ENCODE measurements at places on chromosomes 1 and 21.

DNA sequence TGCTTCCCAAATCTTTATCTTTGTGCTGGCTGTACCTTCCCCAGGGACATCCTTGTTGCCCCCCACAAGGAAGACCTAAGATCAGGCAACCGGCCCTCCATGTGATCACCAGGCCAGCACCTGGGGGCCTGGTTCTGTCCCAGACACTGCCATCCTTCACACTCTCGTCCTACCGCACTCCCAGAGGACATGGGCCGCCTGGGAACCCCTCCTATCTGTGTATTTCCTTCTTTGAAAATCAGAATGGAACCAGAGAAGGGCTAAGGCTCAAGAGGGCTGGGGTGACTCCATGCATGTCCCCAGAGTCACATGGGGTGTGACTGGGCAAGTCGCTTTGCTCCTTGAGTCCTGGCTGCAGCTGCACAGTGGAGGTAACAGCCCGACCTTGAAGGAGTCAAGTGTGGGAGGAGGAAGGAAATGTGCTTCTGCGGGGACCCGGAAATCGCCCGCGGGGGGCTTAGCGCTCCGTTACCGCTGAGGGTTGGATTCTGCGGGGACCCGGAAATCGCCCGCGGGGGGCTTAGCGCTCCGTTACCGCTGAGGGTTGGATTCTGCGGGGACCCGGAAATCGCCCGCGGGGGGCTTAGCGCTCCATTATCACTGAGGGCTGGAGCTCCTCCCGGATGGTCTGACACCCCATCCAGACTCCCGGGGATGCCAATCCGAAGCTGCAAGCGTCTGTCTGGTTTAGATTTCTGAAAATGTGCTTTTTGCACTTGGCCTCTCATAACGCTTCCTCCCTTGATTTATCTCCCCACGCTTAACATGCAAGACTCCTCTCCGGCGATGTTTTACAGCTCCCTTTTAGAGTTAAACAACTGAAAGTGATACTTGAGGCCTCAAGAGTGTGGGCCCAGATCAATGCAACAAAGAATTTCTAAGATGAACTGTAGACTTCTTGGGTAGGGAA is 278.9 kb downstream of the NPHP4 start:
- DNase-seq = no peak

GRCh38 chr1:229224308-229224707 is 46.6 kb upstream of the RAB4A start:
- DNase-seq = no peak

DNA sequence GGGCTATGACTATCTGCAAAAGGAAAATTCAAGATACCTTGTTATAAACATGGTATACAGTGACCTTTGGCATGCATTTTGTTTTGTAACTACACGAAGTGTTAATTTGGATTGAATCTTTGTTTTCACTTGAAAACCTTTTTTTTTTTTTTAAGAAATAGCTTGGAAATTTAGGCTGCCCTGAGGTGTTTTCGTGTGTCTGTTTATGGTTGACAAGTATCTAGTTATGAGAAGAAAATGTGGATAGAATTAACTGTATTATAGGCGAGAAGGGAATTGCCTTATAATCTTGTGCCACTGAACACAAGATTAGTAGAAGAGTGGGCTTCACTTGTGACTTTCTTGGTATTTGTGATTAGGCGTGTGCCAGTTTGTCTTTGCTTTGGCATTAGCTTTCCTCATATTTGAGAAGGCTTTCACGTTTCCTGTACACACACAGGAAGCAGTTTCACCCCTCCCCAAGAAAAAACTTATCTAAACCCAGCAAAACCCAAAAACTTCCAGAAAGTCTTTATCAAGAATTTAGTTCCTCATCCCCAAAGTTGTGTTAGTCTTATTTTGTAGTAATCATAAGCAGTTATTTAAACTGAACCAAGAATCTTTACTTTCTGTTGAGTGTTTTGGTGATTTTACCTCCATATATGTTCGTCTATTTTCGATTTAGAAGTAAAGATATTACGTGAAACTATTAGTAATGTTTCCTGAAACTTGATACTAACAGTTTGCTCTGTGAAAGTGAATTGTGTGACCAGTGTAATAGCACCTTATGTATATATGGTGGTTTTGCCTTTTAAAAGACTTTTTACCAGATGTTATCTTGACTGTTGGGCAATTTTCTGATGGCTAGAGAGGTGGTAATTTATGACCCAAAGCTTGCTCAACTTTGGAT is 3.8 kb downstream of the DYRK1A start:
- no peak for DNase-seq

DNA sequence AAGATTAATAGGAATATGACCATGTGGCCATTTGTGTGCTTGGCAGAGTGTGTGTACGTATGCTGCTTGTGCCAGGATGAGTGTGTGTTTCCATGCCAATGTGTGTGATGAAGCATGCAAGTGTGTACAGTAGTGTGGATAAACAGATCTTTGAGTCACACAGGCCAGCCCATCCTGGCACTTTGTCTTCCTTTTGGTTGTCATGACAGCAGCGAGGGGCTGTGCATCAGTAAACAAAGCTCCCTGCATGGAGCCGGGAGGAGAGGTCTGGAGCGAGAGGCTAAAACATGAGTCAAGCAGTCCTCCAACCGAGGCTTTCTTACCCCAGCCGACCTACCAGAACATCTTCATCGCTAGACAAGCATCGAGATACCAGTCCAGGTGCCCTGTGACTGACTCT is 221.2 kb downstream of the CACNA1E start:
- DNase-seq = no peak

- no peak for DNase-seq
Observed at GRCh38 chr1:231337043-231337471, 595 bp downstream of the EXOC8 start.

GRCh38 chr1:119387858-119388257 is 19.3 kb downstream of the HAO2 start:
- no peak for DNase-seq

DNA sequence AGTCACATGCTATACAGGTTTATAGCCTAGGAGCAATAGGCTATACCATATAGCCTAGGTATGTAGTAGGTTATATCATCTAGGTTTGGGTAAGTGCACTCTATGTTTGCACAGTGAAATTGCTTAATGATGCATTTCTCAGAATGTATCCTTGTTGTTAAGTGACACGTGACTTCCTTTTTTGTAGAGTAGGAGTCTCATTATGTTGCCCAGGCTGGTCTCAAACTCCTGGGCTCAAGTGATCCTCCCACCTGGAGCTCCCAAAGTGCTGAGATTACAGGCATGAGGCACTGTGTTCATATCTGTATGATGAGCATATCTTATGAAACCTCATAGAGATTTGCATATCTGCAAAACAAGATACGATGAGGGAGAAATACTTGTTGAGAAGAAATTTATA is 13.8 kb upstream of the ABCB10 start:
- DNase-seq = no peak

- DNase-seq = no peak
Observed at GRCh38 chr1:106676021-106676420, 380.5 kb upstream of the PRMT6 start.

DNA sequence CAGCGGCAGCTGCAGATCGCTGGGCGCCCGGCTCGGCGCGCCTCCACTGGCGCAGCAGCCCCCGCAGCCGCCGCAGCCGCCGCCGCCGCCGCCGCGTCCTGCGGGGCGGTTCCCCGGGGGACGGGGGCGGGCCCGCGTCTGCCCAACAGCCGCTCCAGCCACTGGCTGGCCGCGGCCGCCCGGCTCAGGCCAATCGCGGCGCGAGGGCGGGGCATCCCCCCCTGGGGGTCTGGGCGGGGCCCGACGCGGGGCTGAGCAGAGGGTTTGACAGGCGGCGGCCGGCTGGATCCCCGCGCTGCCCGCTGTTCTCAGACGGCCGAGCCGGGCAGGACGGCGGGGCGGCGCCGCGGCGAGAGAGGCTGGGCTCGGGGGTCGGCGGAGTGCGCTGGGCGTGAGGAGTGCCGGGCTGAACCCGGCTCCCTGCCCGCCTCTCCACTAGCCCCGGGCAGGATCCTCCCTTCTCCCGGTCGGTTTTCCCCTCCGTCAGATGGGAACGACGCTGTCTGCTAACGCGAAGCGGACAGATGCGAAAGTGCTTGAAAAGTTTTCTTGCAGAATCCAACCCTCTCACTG is at the start of gene GLIS1:
Gene GLIS1 (minus strand): TSS at position 56 of the 573 bp plus-strand sequence. CDS start 1,100 bp downstream, outside the sequence.
- peak; percentile 36 for DNase-seq

DNA sequence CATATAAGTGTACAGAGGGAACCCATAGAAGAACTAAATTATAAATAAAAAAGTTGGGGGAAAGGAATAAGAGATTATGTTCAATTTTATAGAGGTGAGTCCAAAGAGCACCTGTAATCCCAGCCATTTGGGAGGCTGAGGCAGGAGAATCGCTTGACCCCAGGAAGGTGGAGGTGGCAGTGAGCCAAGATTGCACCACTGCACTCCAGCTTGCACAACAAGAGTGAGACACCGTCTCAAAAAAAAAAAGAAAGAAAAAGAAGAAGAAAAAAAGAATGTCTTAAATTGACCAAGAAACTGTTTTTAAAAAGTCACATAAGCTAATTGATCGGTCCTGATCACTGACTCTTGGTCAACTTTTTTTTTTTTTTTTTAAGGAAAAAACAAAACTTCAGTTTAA is 19.1 kb upstream of the ATF3 start:
- no peak for DNase-seq

DNA sequence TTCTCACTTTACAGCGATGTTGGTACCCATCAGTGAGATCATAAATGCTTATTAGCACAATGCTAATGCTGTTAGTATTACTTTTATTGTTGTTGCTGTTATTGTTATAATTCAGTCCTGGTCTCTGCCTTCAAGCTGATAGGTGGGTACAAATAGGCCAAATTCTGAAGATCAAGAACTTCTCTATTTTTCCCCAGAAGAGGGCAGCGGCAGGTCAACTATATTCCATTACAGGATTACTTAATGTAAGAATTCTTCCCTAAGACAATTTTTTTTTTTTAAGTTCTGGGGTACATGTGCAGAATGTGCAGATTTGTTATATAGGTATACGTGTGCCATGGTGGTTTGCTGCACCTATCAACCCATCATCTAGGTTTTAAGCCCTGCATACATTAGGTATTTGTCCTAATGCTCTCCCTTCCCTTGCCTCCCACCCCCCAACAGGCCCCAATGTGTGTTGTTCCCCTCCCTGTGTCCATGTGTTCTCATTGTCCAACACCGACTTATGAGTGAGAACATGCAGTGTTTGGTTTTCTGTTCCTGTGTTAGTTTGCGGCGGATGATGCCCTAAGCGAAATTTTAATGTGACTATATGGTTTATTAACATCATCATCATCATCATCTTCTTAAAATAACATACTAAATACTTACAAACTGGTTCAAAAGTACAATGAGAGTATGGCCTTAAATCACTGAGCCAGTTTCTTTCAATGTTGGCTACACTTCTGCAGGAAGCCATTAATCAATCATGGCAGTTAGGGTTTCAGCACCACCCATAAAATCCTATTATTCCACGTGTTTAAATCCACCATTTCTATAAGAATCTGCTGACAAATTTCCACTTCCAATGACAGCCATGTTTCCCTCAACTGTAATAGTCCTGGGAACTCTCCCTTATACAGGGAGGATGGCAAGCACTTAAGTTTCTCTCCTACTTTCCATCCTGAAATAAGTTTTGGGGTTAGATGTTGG is 19.2 kb downstream of the SLC19A2 start:
- DNase-seq = no peak

DNA sequence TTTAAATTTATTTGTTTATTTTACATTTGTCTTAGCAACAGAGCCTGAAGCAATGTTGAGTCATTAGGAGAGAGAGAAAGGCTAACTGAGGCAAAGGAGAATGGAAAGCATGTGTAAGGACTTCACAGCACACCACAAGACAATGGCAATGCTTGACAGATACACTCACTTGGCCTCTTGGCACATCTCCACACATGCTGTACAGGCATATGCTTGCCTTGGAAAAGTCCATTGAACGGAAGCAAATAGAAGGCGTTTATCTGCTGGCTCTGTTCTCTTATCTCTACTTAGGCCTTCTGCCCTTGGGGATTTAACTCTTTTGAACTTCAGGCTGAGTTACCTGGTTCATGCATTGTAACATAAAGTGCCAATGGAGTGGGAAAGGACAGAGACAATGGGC is 262.2 kb upstream of the POU3F1 start:
- DNase-seq = no peak

All from tibial nerve (tissue), 4 donors.